ENCODE measurements at places on chromosomes 2 and 18. TPM values are rescaled to one million over a fixed set of nuclear protein-coding genes. Genes with fewer than 3 reads are reported as not detected.

GRCh38 chr18:9526458-9526857, 51.1 kb downstream of the RALBP1 start:
- DNase-seq: no peak

DNA sequence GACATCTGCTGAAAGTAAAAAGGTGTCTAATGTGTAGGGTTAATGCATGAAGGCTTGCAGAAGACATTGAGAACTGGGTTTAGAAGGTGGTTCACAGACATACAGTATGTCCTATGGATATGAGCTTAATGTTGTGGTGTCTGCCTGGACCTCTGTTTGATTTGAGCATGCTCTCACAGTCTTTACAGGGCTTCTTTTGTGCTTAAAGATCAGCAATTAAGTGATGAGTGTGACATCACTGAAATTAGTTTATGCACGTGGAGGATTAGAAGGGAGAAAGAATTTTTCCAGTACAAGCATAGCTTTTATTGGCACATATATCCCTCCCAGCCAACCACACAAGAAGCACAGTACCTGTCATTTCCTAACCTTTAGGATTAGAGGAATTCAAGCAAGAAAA, 367.5 kb upstream of the RAB12 start:
- DNase-seq: no peak

DNA sequence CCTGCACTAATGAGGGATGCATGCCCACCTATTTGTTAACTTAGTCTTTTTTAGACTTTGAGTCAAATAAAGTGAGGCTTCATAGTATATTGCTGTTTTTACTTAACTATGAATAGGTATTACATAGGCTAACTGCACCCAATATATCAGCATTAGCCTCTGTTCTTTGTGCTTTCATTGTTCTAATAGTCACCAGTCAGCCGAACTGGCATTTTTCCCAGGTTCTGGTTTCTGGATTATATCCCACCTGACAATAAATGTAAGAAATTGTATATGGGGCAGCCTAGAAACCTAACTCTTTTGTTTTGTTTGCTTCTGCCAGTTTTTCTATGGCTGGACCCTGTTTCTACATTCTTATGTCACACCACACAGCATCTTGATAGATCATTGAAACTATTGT, 1672.4 kb upstream of the LRRTM1 start:
- no peak for DNase-seq

- DNase-seq: no peak
These were observed 70.3 kb downstream of the ASB1 start for GRCh38 chr2:238496756-238497609.

- DNase-seq: no peak
These were observed 1176.9 kb downstream of the SUCLG1 start for GRCh38 chr2:83282043-83282795.

- no peak for DNase-seq
These were observed 829.4 kb downstream of the TRIB2 start for GRCh38 chr2:13546131-13546530.

DNA sequence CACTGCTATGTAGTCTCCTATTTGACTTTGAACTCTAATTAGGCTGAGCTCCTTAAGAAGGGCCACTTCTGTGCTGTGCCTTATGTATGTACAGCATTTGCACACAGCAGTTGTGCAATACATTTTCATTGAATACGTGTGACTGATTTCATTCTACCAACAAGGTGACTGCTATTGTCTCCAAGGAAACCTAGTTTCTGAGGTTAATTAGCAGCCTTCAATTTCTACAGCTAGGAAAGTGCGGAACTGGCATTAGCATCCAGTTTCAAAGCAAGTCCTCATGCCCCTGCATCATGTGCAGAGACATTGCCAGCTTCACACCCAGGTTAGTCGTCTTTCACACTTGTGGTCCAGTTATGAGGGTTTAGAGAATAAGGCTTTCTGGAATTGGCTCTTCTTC, 58.6 kb downstream of the NCK2 start:
- DNase-seq: no peak

DNA sequence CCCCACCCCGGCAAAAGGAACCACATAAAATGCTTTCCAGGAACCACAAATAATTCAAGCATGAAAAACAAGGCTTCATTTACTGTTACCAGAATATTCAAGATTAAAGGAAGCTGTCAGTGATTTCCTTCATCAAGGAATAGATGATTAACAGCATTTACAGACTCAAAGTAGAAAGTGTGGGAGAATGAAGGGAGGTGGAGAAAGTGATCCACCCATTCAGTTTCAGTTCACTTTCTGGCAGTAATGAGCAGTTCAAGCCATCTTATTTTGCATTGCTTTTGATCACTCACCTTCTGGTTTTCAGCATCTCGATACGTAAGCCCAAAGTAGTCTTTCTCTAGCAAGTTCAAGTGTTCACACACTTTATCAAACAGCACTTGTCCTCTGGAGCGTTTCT, 99.0 kb downstream of the EPB41L3 start:
- no peak for DNase-seq

DNA sequence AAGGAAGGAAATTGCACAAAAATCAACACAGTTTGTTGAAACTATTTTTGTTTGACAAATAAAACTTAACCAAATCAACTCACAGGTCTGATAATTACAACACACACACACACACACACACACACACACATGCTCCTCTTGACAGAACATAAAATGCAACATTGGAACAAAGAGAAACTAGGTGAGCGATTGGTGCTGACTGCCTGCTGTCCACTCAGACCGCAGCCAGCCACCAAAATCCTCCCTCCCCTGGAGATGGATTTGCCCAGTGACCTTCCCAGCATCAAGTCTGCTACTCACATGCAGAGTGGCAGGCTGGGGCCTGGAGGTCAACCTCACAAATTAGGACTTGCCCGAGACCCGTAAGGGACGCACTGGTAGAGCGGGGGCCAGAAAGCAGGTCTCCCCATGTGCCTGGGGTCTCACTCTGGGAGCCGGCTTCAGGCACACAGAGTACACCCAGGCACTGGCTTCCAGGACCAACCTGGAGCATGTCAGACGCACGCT, 61.4 kb downstream of the DIPK1C start:
- no peak for DNase-seq

DNA sequence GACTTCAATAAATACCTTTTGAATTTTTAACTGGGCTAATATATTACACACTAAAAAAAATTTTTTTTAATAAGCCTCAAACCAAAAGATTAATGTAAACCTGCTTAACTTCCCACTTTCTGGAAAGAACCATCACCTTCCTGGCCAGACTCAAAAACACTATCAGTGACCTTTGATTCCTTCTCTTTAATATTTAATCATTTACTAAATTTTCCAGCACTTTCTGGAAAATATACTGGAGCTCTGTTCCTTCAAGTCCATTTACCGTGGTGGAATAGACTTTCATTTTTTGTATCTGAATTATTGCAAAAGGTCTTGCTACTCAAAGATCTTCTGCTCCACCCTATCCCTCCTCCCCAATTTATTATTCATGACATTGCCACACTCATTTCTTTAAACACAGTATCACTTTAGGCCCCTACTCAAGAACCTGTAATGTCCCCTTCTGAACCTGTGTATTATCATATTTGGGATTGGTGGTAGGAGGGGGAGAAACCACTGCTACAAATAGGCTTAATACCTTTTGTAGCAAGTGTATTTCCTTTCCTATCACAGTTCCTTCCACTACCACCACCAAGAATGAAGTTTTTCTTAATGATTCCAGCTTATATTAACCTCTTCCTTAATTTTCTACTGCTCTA, 7.4 kb downstream of the PPP4R3B start:
- no peak for DNase-seq

- DNase-seq: no peak
These were observed 695.7 kb upstream of the POU3F3 start for GRCh38 chr2:104158191-104158590.

DNA sequence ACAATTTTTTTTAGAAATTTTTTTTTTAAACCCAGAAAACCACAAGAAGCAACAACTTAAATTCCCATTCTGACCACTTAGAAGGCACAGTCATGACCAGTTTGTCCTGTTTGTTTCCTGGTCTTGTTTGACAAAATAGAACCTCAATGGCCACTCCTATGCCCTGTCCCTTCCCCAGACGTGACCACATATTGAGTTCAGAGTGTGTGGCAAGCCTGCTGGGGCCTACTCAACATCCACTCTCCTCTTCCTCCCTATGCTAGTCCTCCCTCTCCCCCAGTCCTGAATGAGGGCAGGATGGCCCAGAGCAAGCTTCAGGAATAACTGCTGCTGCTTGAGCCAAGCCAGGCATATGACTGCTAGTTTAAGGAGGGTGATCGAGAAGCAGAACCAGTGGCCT, 89.6 kb downstream of the PRELID3A start:
- no peak for DNase-seq

GRCh38 chr2:54560146-54560881, 104.2 kb downstream of the SPTBN1 start:
- no peak for DNase-seq

DNA sequence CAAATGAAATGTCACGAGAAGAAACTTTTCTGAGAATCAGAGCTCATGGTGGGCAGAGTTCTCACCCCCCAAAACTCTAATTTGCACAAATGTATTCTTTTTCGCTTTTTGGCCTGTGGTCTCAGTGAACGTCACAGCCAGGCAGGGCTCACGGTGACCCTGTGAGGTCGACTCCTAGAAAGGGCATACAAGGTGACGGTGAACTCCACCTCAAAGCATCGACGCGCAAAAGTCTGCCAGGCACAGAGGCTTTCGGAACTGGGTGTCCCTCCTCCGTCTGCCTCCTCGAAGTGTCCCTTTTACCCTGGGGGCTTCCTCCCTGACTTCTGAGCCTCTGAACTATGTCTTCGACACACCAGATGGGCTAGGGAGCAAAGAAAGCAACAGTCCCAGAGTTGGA, 139.2 kb upstream of the PXDN start:
- no peak for DNase-seq

- DNase-seq: no peak
These were observed 57.6 kb upstream of the STK17B start for GRCh38 chr2:196229013-196229412.

DNA sequence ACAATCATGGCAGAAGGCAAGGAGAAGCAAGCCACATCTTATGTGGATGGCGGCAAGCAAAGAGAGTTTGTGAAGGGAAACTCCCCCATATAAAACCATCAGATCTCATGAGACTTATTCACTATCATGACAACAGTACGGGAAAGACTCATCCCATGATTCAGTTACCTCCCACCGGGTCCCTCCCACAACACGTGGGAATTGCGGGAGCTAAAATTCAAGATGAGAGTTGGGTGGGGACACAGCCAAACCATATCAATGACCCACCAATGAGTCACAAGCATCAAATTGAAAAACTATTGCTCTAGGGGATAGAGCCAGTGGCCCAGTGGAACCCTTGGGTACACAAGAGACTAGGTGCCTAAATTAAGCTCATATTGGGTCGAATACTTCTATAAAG, 157.4 kb downstream of the FBXO15 start:
- no peak for DNase-seq

GRCh38 chr2:128467321-128467969, 148.8 kb upstream of the HS6ST1 start:
- no peak for DNase-seq

GRCh38 chr2:239200646-239201530, 199.9 kb downstream of the HDAC4 start:
- DNase-seq: no peak

Gene CAPN14
- under 0.01 TPM for total RNA-seq

Gene CDCA7
- total RNA-seq: 4.0 TPM

Gene MPP4
- total RNA-seq: 1.5 TPM

Gene FAM124B
- total RNA-seq: 48.8 TPM

Gene CPO
- total RNA-seq: not detected

Gene CDH19
- under 0.01 TPM for total RNA-seq

Gene SIX2
- not detected for total RNA-seq
